Activated T-helper 17 cell treated with anti-CD3 and anti-CD28 coated beads, Interleukin-2, amount 50 U/mL, for 72 hours (primary cell): ENCODE measurements at places on chromosomes 5 and 9.

DNA sequence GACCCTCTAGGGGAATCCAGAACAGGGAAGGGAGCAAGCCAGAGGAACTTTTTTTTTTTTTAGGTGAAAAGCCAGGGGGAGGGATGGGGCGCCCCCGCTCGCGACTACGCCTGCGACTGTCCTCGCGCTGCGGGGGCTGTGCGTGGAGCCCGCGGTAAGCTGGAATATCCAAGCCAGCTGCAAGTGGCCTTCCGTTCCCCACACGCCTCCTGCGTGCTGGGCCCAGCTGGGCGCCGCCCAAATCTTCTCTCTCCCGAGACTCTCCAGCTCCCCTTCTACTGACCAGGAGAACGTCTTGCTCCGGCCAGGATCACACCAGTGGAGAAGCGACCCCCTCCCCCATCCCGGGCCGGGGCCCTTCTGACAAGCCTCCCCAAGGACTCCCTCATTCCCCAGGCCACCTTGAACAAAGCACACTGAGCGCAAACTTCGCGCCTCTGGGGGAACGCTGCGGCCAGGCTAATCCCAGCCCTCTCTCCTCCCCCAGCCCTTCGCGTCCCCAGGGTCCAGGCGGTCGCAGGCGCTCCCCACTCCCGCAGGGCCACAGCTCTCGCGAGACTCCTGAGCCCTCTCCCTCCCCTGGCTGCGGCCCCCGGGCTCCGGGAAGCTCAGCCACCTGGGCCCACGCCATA is 6.6 kb downstream of the BARX1 start:
- no peak for ATAC-seq

GRCh38 chr5:57383093-57383861 is 99.3 kb downstream of the ACTBL2 start:
- ATAC-seq = peak; percentile 96

GRCh38 chr5:45793638-45794532 is 97.7 kb upstream of the HCN1 start:
- no peak for ATAC-seq

DNA sequence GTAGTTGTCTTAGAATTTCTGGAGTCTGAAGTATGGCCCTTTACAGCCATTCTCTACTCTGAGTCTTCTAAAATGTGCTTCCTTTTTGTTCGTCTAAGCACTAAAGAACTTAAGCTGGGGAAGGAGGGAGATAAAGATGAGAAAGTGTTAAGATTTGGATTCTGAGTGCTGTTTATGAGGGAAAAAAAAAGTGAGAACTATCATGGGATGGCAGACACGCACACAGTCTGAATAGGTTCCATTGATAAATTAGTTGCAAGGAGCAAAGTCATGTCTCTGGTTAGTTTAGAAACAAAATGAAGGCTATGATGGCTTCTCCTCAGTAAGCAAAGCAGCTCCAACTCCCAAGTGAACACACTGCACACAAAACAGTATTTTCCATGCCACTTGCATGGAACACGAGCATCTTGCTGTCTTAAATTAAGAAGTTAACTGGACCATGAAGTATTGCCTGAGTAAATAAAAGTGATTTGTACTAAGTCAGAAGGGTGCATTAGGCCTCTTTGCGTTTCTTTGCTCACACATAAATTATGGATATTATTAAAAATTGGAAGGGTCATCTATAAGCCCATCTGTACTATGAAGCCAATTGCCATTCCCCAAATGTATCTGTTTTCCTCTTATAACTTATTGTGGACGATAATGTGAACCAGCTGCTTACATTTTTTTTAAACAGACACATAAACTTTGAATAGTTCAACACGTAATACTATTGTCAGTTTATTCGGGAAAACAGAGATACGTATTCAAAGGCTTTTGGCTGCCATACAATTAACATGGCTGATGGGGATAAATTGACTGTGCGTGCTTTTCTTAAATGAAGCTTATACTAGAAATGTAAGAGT is 199.3 kb downstream of the SGCD start:
- no peak for ATAC-seq

GRCh38 chr9:95494022-95494415 is 22.8 kb downstream of the PTCH1 start:
- ATAC-seq = peak; percentile 7
